CD4-positive, alpha-beta T cell treated with Interferon alpha-2 for 1 hour (primary cell): ENCODE measurements at places on chromosomes 1 and 21.

DNA sequence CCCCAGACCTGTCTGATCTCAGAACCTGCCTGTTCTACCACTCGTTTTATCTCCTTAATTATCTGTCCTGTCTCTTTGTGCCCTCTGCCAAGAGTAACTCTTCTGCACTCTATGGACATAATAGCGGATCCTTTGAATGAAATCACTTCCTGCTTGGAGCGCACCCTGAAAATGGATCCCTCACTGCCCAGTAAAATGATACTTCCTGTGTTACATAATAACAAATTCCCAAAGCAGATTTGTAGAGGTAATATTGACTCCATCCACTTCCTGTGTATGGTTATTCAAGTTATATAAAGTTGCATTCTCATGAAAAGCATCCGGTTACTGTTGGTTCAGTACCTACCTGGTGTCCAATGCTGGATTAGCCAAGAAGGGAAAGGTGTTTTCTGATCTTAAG, 246.0 kb downstream of the TRABD2B start:
- DNase-seq, result no peak

- no peak for DNase-seq
Measured at GRCh38 chr1:232932486-232933425, 17.7 kb upstream of the NTPCR start.

DNA sequence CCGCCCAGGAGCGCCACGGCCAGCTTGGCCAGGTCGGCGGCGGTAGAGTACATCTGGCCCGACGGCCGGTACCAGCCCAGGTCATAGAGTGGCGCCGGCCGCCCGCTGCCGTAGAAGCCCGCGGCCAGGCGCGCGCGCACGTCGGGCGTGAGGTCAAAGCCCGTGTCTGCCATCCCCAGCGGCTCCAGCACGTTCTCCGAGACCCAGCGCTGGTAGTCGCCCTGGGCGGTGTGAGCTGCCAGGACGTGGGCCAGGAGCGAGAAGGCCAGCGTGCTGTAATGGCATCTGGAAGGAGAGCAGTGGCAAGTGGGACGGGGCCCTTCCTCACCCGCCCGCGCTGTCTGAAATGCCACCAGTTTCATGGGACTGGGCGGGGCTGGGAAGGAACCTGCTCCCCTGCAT, 18.9 kb downstream of the LACTBL1 start:
- DNase-seq, result no peak

DNA sequence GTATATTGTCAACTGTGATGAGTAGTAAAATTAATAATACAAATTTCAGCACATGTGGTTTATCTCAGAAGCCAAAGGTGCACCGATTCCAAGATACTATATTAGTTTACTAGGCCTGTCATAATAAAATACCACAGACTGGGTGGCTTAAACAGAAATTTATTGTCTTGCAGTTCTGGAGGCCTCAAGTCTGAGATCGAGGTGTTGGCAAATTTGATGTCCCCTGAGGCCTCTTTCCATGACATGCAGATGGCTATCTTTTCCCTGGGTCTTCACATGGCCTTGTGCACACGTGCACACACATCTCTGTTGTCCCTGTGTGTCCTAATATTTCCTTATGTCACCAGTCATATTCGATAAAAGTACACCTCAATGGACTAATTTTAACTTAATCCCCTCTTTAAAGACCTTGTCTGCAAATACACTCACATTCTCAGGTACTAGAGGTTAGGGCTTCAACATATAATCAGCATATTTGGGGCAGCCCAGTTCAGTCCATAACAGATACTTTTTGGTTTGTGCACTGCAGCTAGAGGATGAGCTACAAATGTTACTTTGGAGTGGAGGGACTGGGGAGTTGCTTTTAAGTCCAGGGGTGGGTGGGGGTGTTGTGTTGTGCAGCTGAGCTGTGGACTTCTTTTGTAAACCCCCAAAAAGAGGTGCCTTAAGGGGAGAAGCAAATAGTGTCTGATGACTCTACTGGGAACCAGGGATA, 21.4 kb downstream of the TSNAX start:
- DNase-seq, result no peak

GRCh38 chr1:75338616-75339483, 204.7 kb downstream of the LHX8 start:
- DNase-seq, result no peak

DNA sequence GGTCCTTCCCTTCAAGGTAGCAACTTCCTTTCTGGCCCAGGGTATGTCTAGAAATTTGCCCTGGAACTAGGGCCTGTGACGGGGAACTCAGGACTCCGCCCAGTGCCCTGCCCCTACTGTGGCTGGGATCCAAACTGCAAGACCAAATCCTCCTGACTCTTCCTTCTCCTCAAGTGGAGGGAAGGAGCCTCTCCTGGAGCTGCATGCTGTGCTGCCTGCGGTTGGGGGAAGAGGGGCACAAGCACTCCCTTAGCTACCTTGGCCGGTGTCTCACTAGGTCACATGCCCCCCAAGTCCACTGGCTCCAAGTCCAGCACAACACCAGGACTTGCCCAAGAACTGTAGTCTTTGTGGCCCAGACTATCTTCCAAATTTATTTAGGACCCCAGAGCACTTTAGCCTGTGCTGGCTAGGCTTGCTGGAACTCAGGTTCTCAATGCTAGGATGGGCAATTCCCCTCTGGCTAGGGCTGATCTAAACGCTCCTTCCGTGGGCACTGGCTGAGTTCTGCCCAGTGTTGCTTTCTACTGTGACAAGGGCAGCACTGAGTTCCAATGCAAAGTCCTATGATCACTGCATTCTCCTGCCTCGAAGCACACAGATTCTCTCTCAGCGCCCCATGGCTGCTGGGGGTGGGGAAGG, 12.2 kb downstream of the ADSS2 start:
- DNase-seq, result no peak

DNA sequence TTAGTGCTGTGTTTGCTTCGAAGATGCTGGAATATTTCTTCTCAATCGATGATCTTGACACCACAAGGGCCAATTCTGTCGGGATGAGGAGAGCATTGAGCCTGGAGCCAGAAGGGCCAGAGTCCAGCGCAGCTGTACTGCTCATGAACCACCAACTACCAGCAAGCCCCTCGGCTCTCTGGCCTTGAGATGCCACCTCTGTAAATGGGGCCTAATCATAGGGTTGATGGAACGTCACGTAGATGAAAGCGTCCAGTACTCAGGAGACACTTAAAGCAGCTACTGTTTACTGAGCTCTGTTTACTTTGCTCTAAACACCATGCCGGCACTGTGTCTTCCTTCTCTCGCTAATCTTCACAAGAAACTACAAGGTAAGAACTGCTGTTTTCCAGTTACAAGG, 26.3 kb downstream of the CCDC185 start:
- DNase-seq, result no peak

- DNase-seq, result no peak
Measured at GRCh38 chr1:89603651-89604413, 29.1 kb upstream of the LRRC8C start.

GRCh38 chr1:154520333-154520732, 18.1 kb upstream of the SHE start:
- DNase-seq, result no peak

DNA sequence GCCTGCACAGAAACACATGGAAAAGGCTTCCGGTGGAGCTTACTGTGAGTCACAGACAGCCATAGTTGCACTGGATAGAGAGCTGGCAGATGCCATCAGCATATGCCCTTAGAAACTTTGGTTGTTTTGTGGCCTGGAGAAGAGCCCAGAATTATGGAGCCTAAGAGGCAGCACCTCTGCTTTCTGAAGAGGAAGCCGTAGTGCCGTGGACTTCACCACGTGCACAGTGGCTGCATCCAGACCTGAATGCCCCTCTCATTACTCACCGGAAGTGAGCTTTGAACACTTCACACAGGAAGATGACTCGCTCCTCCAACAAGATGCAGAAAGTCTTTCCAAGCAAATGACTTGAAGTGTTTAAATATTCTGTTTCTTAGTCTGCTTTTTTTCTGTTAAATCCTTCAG, 28.4 kb downstream of the JUN start:
- peak; percentile 42 for DNase-seq

DNA sequence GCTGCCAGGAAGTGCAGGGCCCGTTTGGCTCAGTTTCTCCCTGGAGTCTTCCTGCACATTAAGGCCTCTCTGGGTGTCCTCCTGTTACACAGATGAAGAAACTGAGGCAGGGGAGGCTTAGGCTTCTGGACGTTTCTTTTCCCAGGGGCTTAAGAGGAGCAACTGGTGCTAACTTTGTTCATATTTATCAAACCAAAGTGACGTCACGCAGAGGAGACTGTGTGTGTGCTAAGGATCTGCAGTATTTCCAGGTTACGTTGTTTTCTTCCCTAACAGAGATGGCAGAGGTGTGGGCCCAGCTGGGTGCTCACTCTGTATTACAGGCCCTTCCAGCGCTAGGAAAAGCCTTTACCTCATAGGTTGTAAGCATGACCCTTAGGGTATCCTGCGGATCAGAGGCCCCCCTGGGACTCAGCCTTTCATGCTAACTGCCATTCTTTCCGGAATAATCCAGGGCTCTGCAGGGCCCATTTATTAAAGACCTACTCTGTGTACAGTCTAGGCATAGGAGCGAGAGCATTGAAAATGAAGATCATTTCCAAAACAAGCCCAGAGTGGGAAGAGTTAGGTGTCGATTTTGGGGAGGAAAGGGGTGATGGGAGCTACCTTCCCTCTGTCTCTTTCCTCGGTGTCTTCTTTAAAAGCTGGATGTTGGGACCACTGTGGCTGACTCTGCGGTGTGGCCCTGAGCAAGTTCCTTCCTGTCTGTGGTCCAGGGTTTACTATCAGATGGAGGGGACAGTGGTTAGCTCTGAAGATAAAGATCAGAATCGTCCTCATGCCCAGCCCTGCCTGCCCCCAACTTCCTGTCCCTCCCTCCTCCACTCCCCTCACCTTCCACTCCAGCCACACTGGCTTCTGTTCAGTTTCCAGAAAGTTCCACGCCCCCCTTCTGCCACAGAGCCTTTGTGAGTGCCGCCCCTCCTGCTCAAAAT, 4.6 kb downstream of the AGTRAP start:
- peak; percentile 39 for DNase-seq

DNA sequence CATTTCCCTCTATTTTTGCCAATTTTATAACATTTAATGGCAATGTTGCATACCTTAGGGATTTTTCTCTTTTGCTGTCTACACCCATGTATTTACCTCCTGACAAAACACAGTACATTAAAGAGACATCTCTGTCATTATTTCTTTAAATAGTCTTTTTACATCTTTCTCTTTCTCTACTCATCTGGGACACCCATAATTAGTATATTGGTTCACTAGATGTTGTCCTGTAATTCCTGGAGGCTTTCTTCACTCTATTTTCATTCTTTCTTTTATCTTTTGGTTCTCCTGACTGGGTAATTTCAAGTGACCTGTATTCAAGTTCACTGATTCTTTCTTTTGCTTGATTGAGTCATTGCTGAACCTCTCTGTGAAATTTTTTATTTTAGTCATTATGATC, 74.3 kb downstream of the FCRL5 start:
- no peak for DNase-seq

DNA sequence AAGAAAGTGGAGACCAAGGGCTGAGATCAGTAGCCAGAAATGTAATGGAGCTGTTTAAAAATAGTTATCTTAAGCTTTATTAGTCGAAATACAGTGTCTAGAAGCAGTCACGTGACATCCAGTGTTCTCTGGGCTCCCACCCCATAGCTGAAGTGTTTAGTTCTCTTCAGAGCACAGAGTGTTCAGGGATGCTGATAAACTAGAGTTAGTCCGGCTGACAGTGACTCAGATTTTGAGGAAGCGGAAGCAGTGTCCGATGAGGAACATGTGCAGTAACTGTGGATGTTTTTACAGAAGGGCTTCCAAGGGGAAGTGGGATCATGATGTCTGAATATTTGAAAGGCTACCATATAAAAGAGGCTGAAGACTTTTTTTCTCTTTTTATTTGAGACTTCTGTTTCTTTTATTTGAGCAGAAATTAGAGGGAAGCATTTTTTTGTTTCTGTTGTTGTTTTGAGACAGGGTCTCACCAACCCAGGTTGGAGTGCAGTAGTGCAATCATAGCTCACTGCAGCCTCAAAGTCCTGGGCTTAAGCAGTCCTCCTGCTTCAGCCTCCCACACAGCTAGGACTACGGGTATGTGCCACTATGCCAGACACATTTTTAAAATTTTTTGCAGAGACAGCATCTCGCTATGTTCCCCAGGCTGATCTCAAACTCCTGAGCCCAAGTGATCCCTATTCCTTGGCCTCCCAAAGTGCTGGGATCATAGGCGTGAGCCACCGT, 124.2 kb downstream of the GALNT2 start:
- peak; percentile 55 for DNase-seq

DNA sequence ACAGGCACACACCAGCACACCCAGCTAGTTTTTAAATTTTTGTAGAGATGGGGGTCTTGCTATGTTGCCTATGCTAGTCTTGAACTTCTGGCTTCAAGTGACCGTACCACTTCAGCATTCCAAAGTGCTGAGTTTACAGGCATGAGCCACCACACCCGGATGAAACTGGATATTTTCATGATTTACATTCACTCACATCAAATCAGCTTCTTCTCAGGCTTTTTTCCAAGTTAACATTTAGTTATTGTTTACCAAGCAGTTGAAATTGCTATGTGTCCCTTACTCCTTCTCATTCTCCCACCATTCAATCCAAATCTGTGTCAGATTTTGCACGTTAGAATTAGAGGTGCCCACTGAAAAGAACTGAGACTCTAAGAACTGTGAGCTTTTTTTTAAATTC, 18.4 kb downstream of the RIT1 start:
- DNase-seq, result no peak

- DNase-seq, result no peak
Measured at GRCh38 chr1:70486676-70487458, 75.8 kb downstream of the CTH start.

- no peak for DNase-seq
Measured at GRCh38 chr1:241391926-241392710, 35.1 kb upstream of the RGS7 start.

- DNase-seq, result no peak
Measured at GRCh38 chr1:226633541-226634165, 85.1 kb downstream of the STUM start.

DNA sequence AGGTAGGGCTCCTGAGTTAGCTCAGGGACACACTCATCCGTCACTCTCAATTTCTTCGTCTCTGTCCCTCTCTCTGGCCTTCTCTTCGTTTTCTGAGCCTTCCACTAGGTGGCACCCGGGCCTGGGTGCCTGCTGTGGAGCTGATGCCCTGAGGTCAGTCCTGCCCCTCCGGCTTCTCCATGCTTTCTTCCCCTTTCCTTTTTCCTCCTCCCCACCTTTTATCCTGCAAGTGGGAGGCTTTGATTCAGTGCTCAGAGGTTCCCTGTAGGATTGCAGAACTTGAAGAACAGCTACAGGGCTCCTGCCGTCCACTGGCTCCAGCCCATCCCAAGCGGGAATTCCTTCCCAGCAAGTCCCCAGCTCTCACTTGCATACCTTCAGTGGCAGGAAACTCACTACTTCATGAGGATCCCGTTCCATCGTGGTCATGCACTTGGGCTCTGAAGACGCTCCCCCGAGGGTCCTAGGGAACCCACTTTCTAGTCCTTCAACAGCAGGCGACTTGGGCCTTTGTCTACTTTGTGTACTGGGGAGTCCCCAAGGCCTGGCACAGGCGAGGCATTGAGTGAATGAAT, 45.6 kb downstream of the SRRM1 start:
- peak; percentile 70 for DNase-seq

- DNase-seq, result no peak
Measured at GRCh38 chr21:18831942-18832676, 428.5 kb upstream of the TMPRSS15 start.
